ENCODE measurements at places on chromosomes 5 and 9. TPM values are rescaled to one million over a fixed set of nuclear protein-coding genes. Genes with fewer than 3 reads are reported as not detected.
A peak's percentile ranks its signal among the peaks of the same experiment; 100 is the strongest.

The GFPT2 gene
- total RNA-seq = 1.2 TPM

GRCh38 chr5:135251093-135251492 is 147.9 kb downstream of the MACROH2A1 start:
- peaks cover 13% of the 10 kb centered on the region for H3K4me1 ChIP-seq
- H3K36me3 ChIP-seq = no peaks in the 10 kb centered on the region
- H3K4me3 ChIP-seq = no peak overlapping the region
- H3K27me3 ChIP-seq = no peaks in the 10 kb centered on the region

GRCh38 chr9:127105805-127106465 is 16.5 kb downstream of the ANGPTL2 start:
- H3K27me3 ChIP-seq = no peaks in the 10 kb centered on the region
- no peak overlapping the region for H3K27ac ChIP-seq
- no peaks in the 10 kb centered on the region for H3K36me3 ChIP-seq

DNA sequence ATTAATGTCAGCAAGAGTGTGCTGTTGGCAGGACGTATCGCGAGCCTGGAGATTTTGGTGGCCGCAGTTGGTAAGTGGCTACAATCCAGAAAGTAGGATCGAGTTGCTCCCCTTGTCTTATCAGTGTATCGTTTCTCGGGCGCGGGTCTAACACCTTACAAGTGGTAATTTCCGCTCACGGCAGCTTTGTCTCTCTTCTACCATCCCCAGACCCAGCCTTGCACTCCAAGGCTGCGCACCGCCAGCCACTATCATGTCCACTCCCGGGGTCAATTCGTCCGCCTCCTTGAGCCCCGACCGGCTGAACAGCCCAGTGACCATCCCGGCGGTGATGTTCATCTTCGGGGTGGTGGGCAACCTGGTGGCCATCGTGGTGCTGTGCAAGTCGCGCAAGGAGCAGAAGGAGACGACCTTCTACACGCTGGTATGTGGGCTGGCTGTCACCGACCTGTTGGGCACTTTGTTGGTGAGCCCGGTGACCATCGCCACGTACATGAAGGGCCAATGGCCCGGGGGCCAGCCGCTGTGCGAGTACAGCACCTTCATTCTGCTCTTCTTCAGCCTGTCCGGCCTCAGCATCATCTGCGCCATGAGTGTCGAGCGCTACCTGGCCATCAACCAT is 1.1 kb downstream of the PTGER4 start:
- peaks cover 26% of the 10 kb centered on the region for H3K4me1 ChIP-seq
- no peak overlapping the region for H3K27ac ChIP-seq
- peak overlapping the region; percentile 65 for H3K4me3 ChIP-seq
- peak; percentile 38 for DNase-seq

The STC2 gene
- 21.4 TPM for total RNA-seq

The KCNV2 gene
- total RNA-seq = not detected

DNA sequence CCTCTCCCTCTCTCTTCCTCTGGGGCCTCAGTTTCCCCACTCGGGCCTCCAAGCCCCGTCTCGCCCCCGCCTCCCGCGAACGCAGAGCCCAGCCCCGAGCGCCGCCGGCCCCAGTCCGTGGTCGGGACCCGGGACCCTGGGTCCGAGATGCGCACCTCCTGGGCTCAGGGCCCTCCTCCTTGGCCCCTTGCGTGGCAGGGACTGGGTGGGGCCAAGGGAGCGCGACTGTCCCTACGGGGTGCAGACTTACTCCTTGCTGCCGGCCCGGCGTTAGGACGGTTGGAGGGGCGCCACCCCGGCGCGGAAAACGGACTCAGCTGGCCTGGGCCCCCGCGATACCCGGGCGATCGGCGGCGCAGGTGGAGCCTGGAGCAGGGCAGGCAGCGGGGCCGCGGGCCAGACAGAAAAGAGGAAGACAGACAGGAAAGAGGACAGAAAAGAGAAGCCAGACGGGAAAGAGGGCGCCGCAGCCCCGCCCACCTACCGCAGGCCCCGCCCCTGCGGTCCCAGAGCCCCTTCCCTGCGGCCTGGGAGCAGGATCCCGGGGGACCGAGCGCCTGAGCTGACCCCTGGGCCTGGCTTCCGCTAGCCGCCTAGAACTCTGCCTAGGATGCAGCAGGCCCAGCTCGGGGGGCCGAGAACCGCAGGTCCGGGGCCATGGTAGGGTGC is at the start of gene GBGT1:
GBGT1 (minus strand) TSS at position 411 of the 669 bp plus-strand sequence. CDS start 1,502 bp downstream, outside the sequence.
- H3K36me3 ChIP-seq = no peaks in the 10 kb centered on the region
- no peaks in the 10 kb centered on the region for H3K27me3 ChIP-seq
- peak within 1 kb of the TSS; percentile 72 for H3K4me3 ChIP-seq
- H3K4me1 ChIP-seq = no peaks in the 10 kb centered on the region

DNA sequence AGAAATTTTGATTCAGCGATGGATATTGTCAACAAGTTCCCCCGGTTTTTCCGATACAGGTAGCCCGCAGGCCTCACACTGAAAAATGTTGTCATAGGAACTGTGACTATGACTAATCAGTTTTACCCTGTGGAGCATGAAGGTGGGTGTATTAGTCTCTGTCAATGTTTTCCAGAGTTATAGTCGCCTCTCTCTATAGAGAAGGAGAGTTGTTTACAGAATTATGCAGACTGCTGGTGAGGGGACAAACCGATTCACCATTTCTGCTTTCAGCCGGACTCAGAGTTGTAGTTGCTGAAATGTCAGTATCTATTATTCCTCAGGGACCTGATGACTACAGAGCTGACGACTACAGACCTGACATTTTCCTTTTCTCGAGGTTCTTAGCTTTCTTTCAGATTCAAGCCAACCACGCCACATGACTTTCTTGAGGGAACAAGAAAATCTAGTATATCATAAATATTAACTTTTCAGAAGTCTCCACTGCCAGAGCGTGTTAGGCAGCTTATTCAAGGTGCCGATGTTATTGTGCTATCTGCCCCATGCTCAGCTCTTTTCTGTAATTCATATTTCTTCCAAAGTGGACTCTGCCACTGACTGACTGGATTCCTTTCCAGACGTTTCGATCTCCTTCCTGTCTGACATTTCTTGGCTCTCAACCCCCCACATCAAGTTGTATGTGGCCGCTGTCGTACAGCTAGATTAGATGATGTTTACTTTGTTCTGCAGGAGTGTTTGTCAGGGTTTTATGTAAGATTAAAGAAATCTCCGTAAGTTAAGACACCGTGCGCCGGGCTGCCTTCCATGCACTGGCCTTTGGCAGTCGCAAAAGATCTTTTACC is 178.1 kb downstream of the FGF1 start:
- no peak overlapping the region for H3K27ac ChIP-seq
- DNase-seq = no peak
- no peaks in the 10 kb centered on the region for H3K27me3 ChIP-seq
- no peaks in the 10 kb centered on the region for H3K36me3 ChIP-seq
- H3K4me1 ChIP-seq = peaks cover 21% of the 10 kb centered on the region
- no peak overlapping the region for H3K4me3 ChIP-seq

DNA sequence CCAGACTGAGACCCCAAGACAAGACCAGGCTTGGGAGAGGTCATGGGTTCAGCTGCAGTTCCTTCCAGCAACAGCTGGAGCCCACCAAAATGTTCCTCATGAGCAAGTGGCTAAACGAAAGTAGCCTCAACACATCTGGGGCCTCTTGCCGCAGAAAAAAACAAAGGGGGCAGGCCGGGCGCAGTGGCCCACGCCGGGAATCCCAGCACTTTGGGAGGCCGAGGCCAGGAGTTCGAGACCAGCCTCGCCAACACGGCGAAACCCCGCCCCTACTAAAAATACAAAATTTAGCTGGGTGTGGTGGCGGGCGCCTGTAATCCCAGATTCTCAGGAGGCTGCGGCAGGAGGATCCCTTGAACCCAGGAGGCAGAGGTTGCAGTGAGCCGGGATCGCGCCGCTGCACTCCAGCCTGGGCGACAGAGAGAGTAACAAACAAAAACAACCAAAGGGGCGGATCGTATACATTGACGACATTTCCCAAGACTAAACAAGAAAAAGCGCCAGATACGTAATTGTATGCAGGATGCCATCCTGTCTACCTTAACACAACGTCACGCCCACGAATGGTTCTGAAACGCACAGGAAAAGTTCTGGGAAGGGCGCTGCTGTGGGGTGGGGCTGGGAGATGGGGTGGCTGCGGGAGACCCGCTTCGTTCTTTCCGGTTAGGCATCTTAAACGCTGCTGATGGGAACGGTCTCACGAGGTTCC is 1.7 kb downstream of the INPP5E start:
- H3K27ac ChIP-seq = peak overlapping the region; percentile 85
- peaks cover 15% of the 10 kb centered on the region for H3K4me1 ChIP-seq
- H3K27me3 ChIP-seq = no peaks in the 10 kb centered on the region
- peaks cover 24% of the 10 kb centered on the region for H3K36me3 ChIP-seq
- H3K4me3 ChIP-seq = peak overlapping the region; percentile 77

The GRHPR gene
- total RNA-seq = 118 TPM

DNA sequence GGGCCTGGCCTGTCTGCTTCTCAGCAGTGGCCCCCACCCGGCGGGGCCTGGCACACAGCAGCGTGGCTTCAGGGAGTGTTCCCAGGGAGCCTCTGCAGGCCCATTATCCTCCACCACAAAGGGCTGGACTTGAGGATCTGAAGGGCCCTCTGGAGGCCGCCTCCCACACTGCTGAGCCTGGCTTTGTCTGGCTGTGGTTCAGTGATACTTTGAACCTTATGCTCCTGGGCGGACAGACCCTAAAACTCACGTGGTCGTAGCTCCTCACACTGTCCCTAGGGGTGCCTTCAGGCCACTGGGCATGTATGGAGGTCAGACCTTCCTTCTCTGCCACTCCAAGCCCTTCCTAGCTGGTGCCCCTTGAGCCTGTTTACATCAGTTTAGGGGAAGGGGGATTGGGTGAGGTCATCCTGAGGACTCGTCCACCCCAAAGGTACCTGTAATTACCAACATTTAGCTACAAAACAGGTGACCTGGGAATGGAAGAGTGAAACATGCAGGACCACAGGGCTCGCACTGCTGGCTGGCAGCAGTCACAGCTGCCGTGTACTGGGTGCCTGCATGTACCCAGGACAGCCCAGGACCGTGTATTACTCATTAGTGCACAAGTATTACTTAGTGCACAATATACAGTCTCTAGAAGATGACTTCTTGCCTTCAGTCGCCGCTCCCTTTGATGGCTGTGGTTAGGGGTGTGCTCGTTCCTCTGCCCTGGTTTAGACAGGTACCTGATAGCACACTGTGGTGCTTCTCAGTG is 8.5 kb downstream of the GRHPR start:
- no peaks in the 10 kb centered on the region for H3K27me3 ChIP-seq
- H3K4me3 ChIP-seq = no peak overlapping the region

DNA sequence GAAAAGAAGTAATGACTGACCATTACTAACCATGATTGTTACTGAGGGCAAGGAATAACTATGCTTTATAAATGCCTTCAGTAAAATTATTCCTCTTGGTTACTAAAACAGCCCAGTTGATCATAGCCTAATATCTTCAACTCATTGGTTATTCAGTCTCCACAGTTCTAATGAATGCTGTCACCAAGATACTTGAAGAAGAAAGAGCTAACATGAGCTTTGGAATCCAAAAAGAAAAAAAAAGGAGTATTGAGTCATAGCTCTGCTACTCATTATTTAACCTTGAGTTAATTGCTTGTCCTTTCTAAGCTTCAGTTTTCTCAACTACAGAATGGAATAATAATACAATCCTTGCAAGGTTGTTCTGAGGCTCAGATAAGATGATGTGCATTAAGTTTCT is 187.7 kb downstream of the BRINP1 start:
- no peak overlapping the region for H3K4me3 ChIP-seq
- no peak for DNase-seq
- no peaks in the 10 kb centered on the region for H3K4me1 ChIP-seq
- no peaks in the 10 kb centered on the region for H3K36me3 ChIP-seq
- H3K27me3 ChIP-seq = no peaks in the 10 kb centered on the region
- H3K27ac ChIP-seq = no peak overlapping the region

The CA9 gene
- 0.32 TPM for total RNA-seq

DNA sequence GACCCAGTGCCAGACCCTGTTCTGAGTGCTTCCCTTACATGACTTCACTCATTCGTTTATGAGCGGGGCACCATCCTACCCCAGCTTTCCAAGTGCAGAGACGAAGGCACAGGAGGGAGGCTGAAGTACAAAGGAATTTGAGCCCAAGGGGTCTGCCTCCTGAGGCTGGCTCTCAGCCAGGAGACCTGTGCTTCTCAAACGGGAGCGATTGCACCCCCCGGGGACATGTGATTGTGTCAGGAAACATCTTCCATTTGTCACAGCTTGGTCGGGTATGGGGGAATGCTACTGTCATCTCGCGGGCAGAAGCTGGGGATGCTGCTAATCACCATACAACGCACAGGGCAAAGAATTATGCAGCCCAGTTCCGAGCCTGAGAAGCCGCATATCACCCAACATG is 23.9 kb downstream of the ADCY2 start:
- no peaks in the 10 kb centered on the region for H3K36me3 ChIP-seq
- H3K4me1 ChIP-seq = no peaks in the 10 kb centered on the region
- H3K4me3 ChIP-seq = no peak overlapping the region
- H3K27ac ChIP-seq = no peak overlapping the region

The FGF18 gene
- 1.3 TPM for total RNA-seq

GRCh38 chr5:38387161-38387560 is 128.8 kb downstream of the EGFLAM start:
- no peak overlapping the region for H3K4me3 ChIP-seq
- no peaks in the 10 kb centered on the region for H3K27me3 ChIP-seq
- no peaks in the 10 kb centered on the region for H3K4me1 ChIP-seq
- DNase-seq = no peak

DNA sequence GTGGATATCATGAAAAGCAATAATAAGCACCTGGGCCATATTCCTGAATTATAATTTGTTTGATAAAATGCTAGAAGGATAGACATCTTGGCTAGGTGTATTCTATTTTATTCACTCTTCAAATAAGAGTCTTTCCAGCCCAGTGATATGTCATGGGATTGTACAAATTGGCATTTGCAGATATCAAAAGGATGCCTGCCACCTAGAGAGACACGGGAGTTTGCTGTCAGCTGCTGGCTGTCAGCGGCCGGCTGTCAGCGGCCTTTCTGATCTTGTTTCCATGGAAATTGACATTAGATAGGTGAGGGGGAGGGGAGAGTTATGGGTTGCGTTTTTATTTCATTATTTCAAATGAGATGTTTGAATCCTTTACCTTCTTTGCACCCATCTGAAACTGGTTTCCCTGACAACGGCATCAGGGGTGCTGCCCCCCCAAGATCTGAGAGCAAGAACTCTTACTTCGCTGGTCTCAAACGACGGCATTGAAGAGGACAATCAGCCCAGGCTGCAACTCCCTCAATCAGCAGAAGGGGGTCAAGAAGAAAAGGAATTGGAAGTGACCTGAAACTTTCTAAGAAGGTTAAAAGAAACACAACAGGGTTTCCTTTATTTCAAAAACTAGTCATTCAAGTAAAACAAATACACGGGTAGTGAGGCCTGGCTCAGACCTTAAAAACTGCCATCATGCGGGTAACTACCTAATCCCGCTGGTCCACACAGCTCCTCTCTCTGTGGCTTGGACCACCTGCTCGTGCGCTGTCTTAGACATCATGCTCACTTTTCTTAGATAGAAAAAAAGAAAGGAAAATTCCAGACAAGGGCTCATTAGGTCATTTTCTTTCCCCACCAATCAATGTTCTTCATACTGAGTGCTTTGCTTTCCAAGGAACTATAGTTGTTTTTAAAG is 115.7 kb downstream of the TLE1 start:
- no peaks in the 10 kb centered on the region for H3K36me3 ChIP-seq
- DNase-seq = no peak
- no peaks in the 10 kb centered on the region for H3K27me3 ChIP-seq
- H3K4me1 ChIP-seq = no peaks in the 10 kb centered on the region
- H3K27ac ChIP-seq = no peak overlapping the region

The ATP10B gene
- total RNA-seq = not detected

The LEAP2 gene
- total RNA-seq = 2.9 TPM

The SYNPO gene
- 10.0 TPM for total RNA-seq

The PLEKHG4B gene
- total RNA-seq = 0.28 TPM

GRCh38 chr5:107542831-107543231 is 127.9 kb downstream of the EFNA5 start:
- peak; percentile 29 for DNase-seq
- H3K4me3 ChIP-seq = no peak overlapping the region
- no peaks in the 10 kb centered on the region for H3K36me3 ChIP-seq
- H3K4me1 ChIP-seq = peaks cover 13% of the 10 kb centered on the region

The C9 gene
- not detected for total RNA-seq
